ENCODE measurements at places on chromosomes 6 and 20.

- no peak for DNase-seq
These were observed 40.5 kb upstream of the NKX2-4 start for GRCh38 chr20:21437816-21438215.

DNA sequence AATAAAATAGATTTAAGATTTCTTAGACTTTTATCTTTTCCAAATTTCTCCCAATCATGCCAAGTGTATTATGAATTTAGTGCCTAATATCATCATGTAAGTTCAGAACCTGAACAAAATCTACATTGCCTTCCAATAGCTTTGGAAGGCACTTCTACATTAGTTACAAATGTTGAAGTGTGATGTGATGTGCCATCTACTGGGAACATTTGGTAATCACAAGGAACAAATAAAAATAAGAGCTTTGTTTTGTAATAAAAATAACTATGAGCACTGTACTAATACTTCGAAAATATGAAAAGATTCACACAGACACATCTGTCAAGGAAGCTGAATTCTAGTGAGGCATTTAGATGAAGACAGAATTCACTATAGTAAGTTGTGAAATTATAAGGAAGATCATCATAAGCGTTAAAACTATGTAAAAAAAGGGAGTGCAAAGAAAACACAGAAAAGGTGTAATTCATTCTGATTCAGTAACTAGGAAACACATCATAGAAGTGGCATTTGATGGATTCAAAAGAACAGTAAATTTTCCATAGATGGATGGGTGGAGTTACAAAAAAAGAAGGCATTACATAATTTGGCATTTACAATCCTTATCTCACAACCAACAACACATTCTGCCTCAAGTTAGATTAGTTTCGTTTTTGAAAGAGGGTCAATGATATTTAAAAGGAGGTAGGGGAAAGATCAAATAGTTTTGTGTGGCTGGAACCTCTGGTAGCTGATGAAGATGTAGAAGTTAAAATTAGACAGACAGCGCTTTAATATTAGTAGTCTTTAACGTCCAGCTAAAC, 161.0 kb downstream of the ASCC3 start:
- DNase-seq = no peak

GRCh38 chr20:45427236-45428149, 11.6 kb downstream of the PIGT start:
- no peak for DNase-seq

DNA sequence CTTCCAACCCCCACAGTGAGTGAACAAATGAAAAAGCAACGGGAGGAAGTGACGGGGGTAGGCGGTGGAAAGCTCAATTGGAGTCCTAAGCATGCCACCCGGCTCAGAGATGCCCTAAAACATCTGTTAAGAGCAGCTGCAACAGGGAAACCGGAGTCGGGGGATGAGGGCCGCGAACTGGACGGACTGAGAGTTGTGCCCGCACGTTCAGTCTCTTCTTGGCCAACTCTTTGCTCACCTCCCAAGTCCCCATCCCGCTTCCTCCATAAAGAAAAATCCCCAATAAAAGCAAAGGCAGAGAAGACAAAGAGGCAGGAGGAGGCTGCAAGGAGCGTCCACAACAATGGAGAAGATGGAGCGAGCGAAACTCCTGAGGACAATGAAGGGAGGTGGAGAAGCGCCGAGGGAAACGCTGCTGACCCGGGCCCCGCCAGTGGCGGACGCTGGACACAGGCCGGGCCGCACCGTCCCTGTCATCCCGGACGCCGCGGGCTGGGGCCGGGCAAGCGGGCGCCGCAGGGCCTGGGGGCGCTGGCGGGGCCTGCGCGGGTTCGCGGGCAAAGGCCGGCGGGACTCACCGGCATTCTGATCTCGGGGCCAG, 600 bp downstream of the SEC63 start:
- peak; percentile 56 for DNase-seq

DNA sequence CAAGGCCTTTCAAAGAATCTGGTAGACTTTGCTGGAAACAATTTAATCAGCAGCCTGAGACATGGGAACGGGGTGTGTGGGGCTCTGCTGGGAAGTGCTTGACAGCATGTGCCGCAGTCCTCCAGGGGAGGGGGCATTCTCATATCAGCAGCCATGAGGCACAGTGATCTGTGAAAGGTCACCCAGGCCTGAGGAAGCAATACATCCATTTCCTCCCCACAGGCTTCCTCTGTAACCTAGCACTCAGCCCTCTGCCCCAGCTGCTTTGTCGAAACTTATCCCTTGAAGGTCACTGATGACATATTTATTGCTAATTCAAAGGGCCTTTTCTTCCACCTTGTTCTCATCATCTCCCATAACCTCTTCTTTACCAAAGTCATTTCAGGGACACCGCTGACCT, 103.3 kb downstream of the TNFAIP3 start:
- DNase-seq = peak; percentile 12

GRCh38 chr6:150083839-150084238, 14.9 kb upstream of the ULBP3 start:
- no peak for DNase-seq

GRCh38 chr6:88167352-88167937, 1.3 kb upstream of the CNR1 start:
- DNase-seq = no peak

DNA sequence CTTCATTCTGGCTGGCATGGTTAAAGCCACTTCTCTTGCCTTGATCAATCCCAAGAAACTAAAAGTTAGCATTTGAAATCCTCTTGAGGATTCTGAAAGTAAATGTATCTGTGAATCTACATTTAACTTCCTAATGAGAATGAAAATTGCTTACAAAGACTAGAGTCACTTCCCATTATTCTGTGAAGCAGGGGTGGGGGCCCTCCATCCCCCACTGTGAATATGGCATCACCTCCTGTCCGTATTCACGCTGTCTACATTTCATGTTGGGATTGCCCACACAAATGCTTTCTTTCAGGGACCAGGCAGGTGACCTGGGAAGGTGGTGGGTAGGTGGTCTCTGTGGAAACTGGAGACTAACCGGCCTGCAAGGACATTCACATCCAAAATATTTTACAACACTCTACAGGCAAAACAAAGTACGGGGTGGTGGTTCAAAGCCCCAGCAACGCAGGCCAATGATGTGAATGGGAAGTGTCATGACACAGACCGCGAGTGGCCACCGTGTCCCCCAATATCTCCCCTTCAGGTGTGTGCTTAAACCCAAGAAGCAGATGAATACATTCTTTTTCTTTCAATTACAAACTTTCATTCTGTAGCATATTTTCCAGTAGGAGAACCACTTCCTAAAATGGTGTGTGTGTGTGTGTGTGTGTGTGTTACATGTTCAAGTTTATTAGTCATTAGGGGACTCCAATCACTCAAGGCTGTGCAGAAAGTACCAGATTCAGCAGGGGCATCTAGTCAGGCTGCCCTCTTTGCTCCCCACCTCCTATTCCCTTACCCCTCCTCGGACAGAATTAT, 132.2 kb downstream of the PRND start:
- DNase-seq = no peak

- peak; percentile 59 for DNase-seq
These were observed 26.8 kb upstream of the RPP40 start for GRCh38 chr6:5030596-5031136.

- DNase-seq = no peak
These were observed 6.4 kb upstream of the PMEPA1 start for GRCh38 chr20:57716202-57716601.

DNA sequence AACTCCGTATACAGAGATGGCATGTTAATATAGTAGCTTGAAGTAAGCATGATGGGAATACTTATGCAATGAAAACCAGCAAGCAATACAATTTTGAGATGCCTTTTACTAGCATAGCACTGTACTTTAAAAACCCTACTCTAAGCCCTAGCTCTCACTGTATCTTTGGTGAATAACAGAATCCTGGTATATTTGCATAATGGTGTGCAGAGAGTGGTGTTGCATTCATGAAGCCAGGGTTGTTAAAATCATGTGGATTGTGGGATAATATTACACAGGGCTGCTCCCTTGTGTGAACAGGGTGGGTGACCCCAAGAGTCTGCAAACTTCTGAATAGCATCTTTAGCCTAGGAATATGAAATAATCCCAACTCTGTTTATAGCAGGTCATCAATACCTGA, 105.2 kb upstream of the BMP2 start:
- DNase-seq = no peak

- DNase-seq = no peak
These were observed 426.4 kb upstream of the CITED2 start for GRCh38 chr6:139800837-139801236.

- no peak for DNase-seq
These were observed 81.5 kb upstream of the ISM1 start for GRCh38 chr20:13139459-13140150.

- DNase-seq = no peak
These were observed 106.6 kb downstream of the ATXN1 start for GRCh38 chr6:16654701-16655100.

- DNase-seq = no peak
These were observed 278.8 kb downstream of the CD83 start for GRCh38 chr6:14396392-14396791.

DNA sequence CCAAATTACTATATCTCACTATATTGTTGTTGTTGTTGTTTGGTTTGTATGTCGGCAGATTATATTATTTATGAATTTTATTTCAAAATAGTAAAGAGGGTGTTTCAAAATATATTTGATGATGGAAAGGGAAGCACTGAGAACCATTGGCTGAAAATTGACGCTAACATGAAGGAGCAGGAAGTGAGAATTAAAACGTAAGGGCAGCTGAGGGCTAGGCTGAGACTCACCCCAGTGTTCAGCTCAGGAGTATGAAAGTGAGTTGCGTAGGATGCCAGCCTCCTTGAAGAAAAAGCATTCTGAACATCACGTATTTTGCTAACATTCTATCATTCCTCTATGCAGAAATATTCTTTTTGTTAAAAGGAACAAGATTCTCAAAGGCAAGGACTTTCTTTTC, 10.7 kb upstream of the IPCEF1 start:
- DNase-seq = no peak

- DNase-seq = no peak
These were observed 35.9 kb downstream of the ID4 start for GRCh38 chr6:19873031-19873430.

DNA sequence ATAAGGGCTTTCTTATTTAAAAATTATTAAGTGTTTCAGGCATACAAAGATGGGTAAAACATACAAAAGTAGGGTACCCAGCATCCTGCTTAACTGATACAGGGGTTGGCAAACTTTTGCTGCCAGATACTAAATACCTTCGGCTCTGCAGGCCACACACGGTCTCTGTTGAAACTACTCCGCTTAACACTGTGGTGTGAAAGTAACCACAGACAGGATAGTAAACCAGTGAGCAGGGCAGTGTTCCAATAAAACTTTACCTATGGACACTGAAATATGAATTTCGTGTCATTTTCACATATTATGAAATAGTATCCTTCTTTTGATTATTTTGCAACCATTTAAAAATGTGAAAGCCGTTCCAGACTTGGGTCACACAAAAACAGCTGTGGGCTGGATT, 92.4 kb downstream of the EYA2 start:
- DNase-seq = no peak

GRCh38 chr6:52574709-52575501, 2.0 kb downstream of the TRAM2 start:
- DNase-seq = peak; percentile 30

DNA sequence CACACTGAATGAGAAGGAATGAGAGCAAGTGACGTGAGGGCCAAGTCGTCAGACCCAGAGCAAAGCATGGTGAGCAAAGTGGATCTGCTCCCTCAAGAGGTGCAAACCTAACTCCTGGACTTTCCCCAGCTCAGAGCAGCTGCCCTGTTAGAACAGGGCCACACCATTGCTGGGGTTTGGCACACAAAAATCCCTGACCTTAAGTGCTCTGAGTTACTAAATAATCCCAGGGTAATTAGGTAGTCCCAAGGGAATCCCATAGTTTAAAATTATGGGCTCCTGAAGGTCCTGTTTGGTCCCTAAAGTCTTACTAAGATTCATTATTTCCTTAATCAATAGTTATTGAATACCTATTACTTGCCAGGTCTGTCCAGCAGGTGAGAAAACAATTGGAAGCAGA, 165.1 kb upstream of the TNFAIP3 start:
- DNase-seq = no peak

DNA sequence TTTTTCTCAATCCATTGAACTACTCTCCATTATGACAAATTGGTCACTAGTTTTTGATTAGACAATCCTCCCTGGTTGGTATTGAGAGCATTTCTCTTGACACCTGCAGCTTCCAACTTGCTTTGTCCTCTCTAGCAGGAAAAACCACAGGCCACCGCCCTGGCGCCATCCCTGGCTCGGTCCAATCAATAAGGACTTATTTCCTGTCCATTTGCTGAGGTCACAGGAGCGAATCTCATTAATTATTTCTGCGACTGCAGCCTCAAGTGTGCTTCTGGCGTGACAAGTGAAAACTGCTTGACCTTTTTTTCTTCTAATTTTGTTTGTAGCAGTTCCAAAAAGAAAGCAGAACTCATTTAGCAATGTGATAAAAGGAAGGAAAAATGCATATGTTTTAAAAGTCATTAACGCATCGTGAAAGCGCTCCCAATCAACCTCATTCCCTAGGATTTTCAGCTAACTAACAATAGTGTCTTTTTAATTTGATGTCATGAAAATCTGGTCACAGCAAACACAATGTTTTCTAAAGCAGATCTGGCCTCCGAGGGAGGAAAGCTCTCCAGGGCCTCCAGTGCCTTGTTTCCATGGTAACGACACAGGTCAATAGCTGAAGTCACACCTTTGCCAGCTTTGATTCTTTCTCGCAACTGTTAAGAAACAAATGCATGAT, 39.0 kb upstream of the BEND3 start:
- no peak for DNase-seq

- DNase-seq = no peak
These were observed 26.9 kb downstream of the AKIRIN2 start for GRCh38 chr6:87675004-87675681.

DNA sequence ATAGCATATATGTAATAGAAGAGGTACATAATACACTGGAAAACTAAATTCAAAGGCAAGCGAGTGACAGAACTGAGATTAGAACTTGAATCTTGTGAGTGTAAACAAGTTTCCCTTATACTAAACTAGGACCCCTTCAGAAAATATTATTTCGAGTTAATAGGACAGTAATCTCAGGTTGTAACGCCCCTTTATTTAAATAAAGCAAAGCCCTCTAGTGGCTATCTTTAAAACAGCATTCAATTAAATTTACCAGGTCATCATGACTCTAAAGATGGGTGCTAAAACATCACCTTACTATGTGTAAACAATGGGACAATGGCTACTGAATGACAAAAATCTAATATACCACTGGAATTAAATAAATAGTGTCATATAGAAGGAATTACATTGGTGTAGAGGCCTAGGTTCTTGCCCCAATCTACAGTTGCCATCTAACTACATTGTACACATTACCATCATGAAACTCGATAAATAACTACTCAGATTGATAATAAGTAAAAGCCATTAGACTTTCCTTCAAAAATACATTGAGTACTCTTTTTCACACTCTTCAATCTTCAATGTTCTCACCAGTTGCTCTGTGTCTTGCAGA, 255.4 kb upstream of the IRAK1BP1 start:
- no peak for DNase-seq

- no peak for DNase-seq
These were observed 180.7 kb downstream of the EPHA7 start for GRCh38 chr6:93238632-93239031.

- no peak for DNase-seq
These were observed 6.7 kb downstream of the C6orf141 start for GRCh38 chr6:49557177-49557576.
